GM12864 (cell line): ENCODE measurements at places on chromosomes 16 and 17.

GRCh38 chr17:78689029-78689428 is 93.0 kb downstream of the CYTH1 start:
- DNase-seq, result no peak

DNA sequence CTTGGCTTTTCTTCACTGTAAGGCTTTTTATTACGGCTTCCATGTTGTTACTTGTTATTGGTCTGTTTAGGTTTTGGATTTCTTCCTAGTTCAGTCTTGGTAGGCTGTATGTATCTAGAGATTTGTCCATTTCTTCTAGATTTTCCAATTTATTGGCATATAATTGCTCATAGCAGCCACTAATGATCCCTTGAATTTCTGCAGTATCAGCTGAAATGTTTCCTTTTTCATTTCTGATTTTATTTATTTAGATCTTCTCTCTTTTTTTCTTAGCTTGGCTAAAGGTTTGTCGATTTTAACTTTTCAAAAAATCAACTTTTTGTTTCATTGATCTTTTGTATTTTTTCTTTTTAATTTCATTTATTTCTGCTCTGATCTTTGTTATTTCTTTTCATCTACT is 18.5 kb downstream of the NLRP1 start:
- DNase-seq, result no peak

- DNase-seq, result no peak
Observed at GRCh38 chr17:15462976-15463772, 4.2 kb downstream of the CDRT4 start.

DNA sequence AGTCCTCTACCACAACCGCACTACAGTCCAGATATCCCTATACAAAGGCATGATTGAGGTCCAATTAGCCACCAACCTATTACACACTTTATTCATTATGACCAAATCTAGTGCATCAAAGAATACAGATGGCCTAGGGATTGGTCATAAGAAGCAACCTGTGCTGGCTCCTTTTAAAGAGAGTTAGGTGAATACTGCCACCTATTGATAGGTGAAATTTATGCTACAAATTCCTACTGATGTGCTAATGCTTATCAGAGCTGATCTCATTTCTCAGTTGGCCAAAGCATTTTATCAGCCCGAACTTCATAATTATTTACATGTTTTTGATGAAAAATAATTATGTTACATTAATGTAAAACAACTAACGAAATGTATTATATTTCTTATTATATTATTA is 166.3 kb downstream of the ANKFN1 start:
- DNase-seq, result no peak
